ENCODE measurements at places on chromosomes 2 and 18.

DNA sequence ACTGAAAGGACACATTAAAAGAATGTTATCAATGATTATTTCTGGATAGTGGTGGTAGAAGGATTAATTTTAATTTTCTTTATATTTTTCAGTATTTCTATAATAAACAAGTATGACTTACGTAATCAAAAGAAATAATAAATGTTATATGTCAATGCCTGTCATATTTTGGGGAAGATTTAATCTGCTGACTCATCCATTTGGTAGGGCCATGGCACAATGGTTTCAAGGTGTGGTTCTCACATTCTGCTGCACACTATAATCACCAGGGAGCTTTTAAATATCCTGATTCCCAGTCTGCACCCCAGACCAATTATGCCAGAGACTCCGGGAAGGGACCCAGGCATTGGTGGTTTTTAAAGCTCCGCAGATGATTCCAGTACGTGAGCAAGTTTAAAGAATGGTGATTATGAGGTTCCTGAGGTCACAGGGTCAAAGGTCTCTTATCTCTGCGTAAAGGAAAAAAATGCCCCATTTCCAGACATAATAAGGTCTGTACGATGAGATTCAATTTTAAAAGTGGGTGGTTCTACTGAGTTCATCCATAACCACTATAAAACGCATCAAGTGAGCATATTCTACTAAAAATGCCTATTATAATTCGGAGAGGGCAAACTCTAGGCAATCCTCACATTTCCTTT is 27.2 kb downstream of the WIPF1 start:
- DNase-seq = no peak

DNA sequence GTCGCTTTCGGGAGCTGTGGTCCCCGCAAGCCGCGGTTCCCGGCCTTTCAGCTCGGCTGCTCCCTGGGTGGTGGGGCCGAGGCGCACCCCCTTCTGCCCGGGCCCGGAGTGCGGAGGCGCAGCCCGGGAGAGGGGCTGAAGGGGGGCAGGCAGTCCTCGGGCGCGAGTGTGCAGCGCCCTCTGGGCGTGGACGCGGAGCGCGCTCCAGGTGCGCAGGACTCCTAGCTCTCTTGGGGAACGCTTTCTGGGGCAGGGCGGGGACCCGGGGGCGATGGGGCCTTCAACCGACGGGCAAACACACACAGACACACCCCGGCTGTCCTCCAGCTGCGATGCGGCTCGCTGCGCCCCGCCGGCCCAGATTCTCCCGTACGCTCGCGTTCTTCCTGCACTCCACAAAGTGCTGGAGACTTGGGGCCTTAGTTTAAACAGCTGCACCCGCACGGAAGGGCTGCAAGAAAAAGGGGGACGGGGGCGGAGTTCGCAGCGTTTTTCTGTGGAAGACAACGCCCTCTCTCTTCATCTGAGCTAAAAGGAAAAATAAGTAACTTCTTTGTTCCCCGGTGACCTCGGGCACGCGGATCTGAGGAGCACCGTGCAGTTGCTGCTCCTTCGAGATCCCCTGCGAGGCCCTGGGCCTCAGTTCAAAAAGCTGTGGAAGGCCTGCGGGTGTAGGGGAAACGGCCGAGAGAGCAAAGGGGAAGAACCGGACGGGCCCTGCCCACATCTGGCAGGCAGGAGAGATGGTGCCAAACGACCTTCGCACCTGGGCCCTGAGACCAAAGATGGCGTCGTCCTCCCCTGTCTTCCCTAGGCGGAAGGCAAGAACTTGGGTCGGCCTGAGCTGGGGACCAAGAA is 593 bp upstream of the SDC1 start:
- DNase-seq = no peak

DNA sequence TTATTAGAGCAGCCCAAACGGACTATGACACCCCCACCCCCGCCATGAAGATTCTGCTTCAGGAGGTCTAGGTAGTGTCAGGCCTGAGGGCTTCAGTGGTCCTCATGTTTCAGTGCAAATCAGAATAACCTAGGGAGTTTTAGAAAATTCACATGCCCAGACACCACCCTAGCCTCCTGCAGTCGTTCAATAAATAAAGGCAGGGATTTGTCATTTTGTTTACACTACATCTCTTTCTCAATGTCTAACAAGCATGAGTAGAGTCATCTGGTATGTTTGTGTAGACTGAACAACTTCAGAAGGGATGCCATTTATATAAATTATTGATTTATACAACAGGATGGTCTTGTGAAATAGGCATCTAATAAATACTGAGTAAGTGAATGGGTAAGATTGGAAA is 112.1 kb upstream of the SERPINE2 start:
- DNase-seq = no peak

GRCh38 chr18:377088-377487 is 109.2 kb upstream of the THOC1 start:
- no peak for DNase-seq
